KBM-7 (cell line): ENCODE measurements at places on chromosomes 1 and 21.
A peak's percentile ranks its signal among the peaks of the same experiment; 100 is the strongest.

DNA sequence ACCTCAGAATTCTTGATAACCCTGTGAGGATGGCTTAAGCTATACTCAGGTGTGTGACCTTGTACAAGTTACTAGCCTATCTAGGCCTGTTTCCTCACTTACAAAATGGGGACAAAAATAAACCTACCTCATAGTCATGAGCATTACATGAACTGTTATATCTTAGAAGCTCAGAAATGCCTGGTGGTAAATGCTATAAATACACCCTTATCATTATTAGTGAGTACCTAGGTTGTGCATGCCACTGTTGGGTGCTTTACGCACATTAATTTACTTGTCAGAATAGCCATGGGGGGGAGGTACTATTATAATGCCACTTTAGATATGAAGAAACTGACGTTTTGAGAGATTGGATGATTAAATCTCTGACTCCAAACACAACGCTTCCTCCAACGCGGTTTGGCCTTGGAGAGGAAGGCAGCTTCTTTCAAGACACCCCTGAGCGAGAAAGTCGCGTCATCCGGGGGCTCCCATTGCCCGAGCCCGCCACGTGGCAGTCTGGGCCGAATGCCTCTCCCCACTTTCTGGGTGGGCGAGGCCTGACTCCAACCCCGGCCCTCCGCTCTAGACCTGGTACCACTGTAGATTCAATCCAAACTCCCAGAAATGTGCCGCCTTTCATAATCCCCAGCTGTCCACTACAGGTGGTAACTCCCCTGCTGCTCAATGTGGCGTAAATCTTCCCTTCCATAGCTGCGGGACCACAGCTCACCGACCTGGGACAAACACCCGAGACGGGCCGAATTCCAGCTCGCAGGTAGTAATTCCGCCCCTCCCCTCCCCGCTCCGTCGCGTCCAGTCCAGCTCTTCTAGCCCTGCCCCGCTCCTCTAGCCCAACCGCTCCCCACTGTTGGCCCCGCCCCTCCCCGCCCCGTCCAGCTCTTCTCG is 771 bp upstream of the RAD54L start:
- DNase-seq = peak; percentile 74

- no peak for DNase-seq
These were observed 2.0 kb downstream of the RNF186 start for GRCh38 chr1:19812875-19813642.

DNA sequence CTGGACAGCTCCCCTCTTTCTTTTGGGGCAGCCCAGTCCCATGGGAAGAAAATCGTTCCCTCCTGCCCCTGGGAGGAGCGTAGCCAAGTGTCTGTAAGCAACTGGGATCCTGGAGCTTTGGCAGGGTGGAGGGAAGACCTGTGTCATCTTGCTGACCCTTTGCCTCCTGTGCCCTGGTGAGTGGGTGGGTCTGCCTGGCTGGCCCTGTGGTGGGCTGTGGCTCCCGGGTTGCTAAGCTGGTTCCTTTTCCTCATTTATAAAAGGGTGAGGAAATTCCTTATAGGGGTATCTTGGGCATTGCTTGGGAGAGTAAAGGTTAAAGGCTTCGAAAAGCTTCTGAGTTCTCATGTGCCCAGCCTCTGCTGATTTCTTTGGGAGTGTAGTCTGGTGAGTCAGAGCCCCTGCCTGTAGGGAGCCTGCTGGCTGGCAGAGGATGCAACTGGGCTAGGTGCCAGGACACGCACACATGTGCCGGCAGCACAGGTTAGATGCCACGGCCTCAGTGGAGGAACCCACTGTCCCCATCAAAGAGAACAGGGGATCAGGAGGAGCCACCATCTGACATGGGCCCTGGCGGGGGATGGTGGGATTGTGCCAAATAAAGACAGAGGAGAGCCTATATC is 85.2 kb downstream of the ARHGEF10L start:
- DNase-seq = no peak

DNA sequence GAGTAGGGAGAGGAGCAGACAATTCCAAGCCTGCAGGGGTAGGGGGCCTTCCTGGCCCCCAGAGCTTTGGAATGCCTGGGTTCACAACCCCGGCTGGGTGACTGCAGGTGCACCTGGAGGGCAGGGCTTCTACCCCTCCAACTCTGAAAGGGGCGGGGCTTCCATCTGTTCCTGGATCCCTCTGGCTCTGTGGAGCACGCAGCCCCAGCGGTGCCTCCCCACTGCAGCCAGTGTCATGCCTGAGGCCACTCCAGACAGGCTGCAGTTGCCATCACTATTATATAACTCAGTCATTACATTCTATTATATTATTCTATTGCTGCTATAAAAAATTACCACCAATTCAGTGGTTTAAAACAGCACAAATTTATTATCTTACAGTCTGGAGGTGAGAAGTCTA is 12.5 kb upstream of the FNBP1L start:
- DNase-seq = no peak

DNA sequence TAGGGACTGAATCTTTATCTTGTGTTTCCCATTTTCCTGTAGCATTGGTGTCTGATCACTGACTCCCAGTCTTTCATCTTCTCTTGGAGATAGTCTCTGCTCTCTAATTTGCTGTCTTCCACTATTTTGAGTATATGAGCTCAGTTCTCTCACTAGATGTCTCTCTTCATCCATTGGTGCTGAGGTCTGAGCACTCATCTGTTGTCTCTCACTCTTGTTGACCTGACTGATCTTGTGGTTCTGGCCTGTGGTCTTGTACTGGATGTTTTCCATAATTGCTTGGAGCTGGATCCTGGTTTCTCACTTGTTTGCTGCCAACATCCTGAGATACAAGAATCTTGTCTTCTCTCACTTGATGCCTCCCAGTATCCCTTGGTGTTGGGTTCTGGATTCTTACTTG is 25.1 kb upstream of the S100A11 start:
- DNase-seq = no peak

- no peak for DNase-seq
These were observed 25.8 kb upstream of the THEM4 start for GRCh38 chr1:151935154-151935553.

DNA sequence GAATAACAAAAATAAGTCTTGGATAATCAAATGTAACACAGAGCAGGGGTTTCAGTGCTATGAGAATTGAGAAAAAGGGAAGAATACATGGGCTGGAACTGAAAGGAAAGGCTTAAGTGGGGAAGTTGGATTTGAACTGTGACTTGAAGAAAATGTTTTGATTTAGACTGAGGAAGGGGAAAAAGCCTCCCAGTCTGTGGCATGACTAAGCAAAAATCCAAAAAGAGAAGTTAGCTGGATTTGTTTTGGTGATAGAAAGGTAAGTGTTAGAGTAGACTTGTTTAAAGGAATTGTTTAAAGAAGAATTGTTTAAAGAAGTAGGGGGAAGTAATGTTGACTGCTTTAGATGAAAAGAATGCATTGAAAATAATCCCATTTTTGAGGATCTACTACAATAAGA is 46.0 kb downstream of the KCNK2 start:
- peak; percentile 64 for DNase-seq

- no peak for DNase-seq
These were observed 90.1 kb downstream of the TENT5C start for GRCh38 chr1:117695796-117696490.

DNA sequence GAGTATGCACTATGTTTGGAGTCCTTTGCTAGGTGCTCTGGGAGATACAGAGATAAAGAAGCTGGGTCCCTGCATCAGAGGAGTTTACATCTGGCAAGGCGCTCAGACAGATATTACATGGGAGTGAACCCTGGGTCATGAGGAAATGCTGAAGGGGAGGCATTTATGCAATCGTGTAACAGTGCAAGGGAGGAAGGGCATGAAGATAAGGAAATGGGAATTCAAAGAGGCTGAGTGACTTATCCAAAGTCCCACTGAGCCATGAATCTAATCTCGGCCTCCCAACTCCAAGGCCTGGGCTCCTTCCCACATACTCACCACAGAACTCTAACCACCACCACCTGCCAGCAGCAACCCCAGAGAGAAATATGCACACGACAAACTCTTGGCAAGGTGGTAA is 51.6 kb downstream of the FAM163A start:
- DNase-seq = peak; percentile 7

DNA sequence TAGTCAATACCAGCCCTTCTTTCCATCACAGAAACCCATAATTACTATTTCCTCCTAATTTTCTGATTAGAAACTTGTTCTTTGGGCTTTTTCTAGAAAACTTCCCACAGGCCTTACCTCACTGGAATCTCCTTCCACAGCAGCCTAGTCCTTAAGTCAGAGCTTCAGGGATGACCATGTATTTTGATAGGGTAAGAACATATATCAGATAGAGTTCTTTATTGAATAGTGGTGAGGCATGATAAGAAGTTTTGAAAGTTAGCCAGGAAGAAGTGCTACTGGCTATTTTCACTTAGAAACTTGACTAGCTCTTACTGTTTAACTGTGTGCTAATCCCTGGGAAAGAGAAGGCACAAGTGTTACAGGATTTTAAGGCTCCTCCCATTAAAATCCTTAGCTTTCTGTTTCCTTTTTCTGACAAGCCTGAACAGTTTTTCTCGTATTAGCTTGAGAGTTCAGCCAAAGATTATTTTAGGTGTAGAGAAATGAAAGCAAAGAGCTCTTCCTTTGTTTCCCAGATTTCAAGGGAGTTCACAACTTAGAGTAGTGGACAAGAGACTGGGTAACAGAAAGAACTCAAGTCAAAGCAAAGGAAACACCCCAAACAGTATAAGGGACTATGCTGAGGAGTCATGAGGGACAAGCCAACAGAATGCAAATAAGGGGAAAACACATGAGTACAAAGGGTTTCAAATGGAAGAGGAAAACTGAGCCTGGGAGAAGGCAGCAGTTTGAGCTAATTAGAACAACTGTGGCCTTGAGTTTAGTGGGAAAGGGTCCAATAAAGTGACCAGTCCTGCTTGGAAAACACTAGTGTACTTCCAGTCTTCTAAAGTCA is 37.2 kb upstream of the AIM2 start:
- DNase-seq = no peak

DNA sequence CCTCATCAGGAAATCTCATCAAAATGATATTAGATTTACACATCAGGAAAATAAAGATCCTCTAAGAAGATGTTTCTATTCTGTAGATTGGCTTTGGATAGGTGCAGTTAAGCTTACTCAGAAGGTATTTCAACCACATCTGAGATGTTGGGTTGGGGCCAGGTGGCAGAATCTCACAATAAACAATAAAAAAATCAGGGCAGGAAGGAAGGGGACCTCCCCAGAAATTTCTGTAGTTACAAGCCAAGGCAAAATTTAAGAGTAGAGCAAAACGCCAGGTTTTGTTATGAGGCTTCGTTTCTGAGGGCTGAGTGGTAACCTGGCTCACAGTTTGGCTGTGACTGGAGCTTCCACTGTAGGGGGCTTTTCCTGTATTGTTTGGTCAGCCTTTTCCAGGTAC is 84.8 kb downstream of the HUNK start:
- DNase-seq = no peak
